BJ (cell line): ENCODE measurements at places on chromosomes 2 and 18. TPM values are rescaled to one million over a fixed set of nuclear protein-coding genes. Genes with fewer than 3 reads are reported as not detected.

DNA sequence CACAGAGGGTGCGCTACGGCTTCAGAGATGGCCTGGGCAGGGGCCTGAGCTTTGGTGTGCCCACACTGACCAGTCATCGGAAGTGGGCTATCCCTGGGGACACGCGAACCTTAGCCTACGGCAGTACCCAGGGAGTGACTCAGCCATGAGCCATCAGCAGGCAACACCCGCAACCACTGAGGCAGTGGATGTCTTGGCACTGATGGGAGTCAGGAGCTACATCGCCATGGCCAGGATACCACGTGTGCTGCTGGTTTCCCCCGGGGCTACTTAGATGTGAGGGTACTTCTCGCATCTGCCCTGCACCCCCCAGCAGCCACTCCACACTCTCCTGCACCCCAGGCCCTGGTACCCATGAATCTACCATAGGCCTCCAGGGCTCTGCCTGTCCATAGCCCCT is 12.8 kb upstream of the HPCAL1 start:
- DNase-seq: no peak

- DNase-seq: no peak
These were observed 124.0 kb downstream of the GATA6 start for GRCh38 chr18:22293417-22293816.

- DNase-seq: no peak
These were observed 19.4 kb upstream of the DUSP2 start for GRCh38 chr2:96164459-96165184.

- no peak for DNase-seq
These were observed 122.1 kb upstream of the EML6 start for GRCh38 chr2:54601339-54601738.

- DNase-seq: no peak
These were observed 7.4 kb upstream of the RHOB start for GRCh38 chr2:20439503-20439902.

GRCh38 chr2:172103471-172104272 is 972 bp upstream of the DLX2 start:
- DNase-seq: no peak

- no peak for DNase-seq
These were observed 3.3 kb downstream of the CLUL1 start for GRCh38 chr18:600107-600506.

GRCh38 chr18:47871288-47871687 is 59.2 kb downstream of the SMAD2 start:
- DNase-seq: no peak

The RNASEH1 gene
- 19.3 and 19.7 TPM in 2 replicates for polyA plus RNA-seq

The ANKRD62 gene
- not detected in 2 replicates for polyA plus RNA-seq

The CCDC68 gene
- 0.34 and 0.40 TPM in 2 replicates for polyA plus RNA-seq

The GDF7 gene
- 0.28 and 0.32 TPM in 2 replicates for polyA plus RNA-seq

The CXCR1 gene
- not detected in 2 replicates for polyA plus RNA-seq

The ADAM23 gene
- polyA plus RNA-seq: 1.3 and 1.7 TPM in 2 replicates
